ENCODE measurements at places on chromosomes 16 and 17.

DNA sequence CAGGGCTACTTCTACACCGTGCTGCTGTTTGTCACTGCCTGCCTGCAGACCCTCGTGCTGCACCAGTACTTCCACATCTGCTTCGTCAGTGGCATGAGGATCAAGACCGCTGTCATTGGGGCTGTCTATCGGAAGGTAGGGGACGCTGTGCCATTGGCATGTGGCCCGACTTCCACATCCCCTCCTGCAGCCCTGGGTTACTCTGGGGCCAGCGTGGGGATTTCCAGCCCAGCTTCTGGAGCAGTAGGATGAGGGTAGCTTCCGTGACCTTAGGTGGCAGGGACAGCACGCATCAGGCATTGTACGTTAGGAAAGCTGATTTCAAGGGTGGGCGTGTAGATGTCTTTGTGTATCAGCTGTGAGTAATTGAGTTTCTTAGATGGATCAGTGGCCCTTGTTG is 96.5 kb downstream of the ABCC1 start:
- no peak for DNase-seq

DNA sequence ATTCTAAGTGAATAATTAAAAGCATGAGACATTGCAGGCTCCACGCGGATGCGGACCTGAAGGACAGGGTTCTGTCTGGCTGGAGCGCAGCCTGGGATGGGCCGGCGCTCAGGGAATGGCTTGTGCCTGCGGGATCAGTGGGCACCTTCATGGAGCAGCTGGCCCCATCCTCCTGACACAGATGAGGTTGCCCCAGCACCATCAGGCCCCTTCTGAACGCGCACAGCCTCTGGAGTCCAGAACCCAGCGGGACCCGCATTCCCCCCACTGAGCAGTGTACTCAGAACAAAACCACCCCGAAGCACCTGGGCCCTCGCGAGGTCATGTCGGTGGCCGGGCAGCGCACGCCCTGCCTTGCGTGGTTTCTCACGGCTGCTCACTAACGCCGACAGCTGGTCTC is 70.5 kb upstream of the CHMP6 start:
- DNase-seq = no peak

DNA sequence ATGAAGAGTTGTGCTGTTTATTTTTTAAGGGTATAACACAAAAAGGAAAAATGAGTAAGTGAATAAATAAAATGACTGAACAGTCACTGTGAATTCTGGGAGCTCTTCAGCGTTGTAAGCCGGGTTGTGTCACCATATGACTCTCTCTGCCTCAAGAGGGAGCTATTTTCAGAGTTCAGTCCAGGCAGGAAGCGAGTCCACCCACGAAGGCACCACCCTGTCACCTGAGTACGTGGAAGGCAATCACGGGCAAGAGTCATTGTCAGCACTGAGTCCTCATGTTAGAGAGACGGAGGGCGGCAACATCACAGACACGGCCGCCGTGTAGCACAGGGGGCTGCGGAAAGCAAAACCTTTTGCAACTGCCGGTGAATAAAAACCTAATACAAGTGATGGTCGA is 227.6 kb downstream of the UTP18 start:
- no peak for DNase-seq

GRCh38 chr16:31128711-31129567 is 6.6 kb downstream of the PRSS8 start:
- DNase-seq = no peak

GRCh38 chr17:3669548-3669947 is 936 bp downstream of the EMC6 start:
- DNase-seq = no peak
